ENCODE measurements at places on chromosomes 7 and 10.
A peak's percentile ranks its signal among the peaks of the same experiment; 100 is the strongest.

DNA sequence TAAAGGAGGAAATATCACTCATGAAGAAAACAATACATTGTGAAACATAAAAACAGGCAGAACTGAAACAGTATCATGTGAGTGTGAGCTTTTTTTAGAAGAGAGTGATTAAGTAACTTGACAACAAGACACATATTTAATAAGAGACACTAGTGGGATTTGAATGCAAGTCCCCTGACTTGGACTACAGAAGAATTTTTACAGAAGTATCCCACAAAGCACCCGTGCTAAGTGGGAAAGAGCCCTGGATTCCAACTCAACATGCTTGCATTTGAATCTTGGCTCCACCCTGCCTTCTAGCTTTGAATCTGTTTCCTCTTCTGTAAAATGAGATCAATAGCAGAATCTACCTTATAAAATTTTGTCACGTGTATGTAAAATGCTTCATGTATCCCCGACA is 166.2 kb downstream of the ZNF365 start:
- DNase-seq: no peak

DNA sequence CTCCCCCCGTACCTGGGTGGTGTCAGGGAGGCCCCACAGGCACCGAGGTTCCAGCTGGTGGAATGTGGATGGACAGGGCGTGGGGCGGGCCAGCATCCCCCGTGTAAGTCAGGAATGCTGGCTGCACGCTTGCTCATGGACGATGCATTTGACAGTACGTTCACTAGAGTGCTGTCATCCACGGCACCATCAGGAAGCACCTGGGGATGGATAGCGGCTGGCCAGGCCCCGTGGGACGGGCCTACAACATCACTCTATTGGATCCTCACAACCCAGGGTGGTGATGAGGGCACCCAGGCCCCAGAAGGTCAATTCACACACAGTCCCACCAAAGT is 63.6 kb downstream of the INSIG1 start:
- no peak for DNase-seq

DNA sequence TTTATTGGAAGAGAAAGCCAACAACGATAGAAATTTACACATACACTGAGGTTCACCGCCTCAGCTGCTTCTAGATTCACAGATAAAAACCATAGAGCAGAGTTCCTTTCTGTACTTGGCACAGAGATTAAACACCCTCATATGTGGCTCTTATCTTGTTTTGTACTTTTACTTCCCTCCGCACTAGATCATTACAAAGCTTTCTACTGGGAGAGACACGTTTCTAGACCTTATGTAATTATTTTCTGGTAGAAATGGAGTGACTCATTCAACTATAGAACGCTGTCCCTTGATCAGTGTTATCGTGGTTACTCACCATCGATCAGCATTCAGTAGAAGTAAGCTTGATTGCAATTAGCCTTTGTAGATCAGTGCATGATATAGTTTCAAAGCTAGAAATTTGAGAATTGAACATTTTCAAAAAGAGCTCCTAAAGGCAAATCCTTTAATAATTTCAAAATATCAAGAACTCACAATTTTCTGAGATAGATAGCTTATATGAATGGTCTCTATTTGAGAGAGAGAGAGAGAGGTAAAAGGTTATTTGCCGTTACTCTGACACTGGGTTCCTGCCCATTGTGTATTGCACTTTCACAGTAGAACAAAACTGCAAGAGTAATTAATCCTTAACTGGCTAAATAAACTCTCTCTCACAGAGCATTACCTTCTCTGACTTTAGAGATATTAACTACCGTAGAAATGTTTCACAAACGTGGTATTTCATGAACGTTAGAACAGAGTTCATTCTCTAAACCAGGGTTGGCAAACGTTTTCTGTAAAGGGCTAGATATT is 26.1 kb upstream of the DNAJC1 start:
- no peak for DNase-seq

- no peak for DNase-seq
Observed at GRCh38 chr10:43867667-43868565, 219.2 kb upstream of the ZNF32 start.

- no peak for DNase-seq
Observed at GRCh38 chr10:101565936-101566332, 22.1 kb downstream of the POLL start.

- DNase-seq: no peak
Observed at GRCh38 chr10:77106676-77107075, 530.9 kb downstream of the KCNMA1 start.

DNA sequence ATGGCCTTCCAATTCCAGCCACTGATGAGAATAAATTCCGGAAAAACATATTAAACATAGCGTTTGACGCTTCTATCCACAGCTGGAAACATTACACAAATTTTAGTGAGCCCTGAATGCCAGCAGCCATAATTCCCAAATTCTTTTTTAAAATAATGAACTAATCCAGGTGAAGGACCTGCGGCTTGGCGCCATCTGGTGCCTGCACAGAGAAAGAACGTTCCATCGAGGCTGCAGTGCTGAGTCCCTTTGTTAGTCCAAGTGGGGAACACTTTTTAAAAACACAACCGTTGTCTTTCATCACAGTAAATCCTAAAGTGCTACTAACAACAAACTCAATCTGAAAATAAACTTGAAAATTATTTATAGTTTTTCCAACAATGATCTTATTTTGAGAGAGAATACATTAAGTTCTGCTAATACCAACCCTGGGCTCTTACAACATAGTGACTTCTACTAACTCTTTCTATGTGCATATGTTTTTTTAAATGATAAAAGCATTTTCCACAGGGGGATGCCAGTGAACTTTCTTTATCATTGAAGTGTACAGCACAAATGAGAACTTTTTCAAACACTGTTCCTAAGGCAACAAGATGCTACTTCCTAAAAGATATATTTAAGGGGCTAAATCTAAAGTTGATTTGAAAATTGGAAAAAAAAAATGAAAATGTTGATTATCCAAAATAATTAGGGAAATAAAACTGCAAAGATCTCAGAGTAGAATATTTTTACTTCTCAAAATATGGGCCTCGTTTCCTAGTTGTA is 166.9 kb upstream of the RNF32 start:
- peak; percentile 9 for DNase-seq

DNA sequence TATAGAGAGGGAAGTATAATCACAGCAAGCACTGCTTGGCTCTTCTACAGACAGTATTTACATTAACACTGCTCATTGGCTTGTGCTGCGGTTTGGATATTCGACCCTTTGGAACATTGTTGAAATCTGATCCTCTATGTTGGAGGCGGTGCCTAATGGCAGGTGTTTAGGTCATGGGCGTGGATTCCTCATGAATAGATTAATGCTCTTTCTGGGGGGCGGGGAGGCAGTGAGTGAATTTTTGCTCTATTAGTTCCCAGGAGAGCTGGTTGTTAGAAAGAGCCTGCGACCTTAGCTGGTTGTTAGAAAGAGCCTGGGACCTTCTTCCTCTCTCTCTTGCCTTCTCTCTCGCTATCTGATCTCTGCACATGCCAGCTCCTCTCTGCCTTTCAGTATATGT is 77.3 kb upstream of the SVIL start:
- DNase-seq: no peak

Measured in activated T-cell treated with anti-CD3 and anti-CD28 coated beads for 48 hours (primary cell).